ENCODE measurements at places on chromosomes 7 and 10.

DNA sequence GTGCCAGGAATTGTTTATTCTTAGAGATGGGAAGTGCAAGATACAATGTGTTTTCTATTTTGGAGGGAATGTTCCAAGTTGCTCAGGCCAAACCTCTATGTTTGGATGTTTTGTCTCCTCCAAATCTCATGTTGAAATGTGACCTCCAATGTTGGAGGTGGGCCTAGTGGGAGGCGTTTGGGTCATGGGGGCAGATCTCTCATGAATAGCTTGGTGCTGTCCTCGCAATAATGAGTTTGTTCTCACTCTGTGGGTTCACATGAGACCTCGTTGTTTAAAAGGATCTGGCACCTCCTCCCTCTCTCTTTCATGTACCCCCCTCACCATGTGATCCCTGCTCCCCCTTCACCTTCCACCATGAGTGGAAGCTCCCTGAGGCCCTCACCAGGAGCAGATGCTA is 8.3 kb upstream of the GDF10 start:
- no peak for DNase-seq

DNA sequence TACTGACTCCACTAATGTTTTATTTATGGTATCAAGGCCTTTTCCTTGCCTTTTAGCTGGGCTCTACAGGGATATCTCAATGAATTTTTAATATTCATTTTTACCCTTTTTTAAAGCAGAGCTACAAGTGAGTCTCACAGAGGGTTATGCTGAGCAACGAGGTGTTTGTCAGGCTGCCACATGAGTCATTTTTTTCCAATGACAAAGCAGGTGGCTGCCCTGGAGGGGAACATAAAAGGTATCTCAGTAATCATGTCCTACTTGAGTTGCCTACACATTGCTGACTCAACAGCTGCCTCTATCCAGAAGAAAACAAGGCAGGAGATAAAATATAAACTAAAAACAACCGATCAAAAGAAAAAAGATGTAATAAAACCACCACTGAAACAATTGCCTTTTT is 1004.9 kb upstream of the POT1 start:
- DNase-seq = no peak

- peak; percentile 45 for DNase-seq
Measured at GRCh38 chr10:109968953-109969759, 38.6 kb upstream of the ADD3 start.

DNA sequence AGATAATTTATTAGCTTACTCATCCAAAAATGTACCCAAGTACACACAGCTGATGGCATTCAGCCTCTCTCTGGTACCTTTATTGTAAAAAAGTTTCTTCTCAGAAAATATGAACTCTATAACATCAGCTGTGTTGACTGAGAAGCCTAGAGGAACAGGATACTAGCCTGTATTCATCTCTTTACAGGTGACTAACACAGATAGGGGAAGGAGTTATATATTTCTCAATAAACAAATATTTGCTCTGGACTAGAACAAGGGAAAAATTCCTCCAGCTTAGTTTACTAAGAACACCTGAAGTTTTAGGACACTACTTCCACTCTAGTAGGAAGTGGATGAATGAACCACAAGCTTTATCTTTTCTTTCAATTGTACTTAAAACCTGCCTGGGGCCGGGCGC is 67.8 kb downstream of the ZNF248 start:
- DNase-seq = no peak

DNA sequence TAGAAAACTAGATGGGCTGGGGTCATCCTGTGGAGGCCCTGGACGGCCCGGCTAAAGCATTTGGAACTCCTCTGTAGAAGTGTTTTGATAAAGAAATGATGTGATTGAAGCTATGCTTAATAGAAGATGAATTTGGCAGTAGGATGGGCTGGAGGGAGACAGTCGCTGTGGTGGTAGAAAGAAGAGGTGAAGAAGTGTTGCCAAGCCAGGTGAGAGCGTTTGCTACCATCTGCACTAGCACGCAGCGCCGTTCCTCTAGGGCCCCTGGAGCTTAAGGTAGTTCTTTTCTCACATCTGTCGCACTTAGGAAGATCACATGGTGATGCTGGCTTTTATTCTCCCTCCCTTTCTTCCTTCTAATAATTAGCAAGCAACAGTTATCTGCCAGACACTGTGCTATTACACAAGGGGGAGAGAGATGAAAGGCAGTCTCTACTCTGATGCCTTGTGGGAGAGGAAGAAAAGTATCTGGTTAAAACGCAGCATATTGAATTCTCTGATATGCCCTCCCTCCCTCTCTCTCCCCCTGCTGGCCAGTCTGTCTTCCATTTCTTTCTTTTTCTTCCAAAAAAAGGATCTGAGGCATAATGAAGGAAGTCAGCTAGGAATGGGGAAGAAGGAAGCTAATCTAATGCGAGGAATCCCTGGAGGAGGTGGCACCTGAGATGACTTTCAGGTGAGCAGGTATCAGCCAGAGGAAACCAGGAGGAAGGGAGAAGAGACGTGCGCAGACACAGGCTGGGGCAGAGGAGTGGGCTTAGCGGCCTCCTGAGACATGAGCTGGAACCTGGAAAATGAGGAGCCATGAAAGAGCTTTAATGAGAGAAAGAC is 162.3 kb upstream of the KLF14 start:
- DNase-seq = no peak

GRCh38 chr7:92621026-92621540 is 30.9 kb upstream of the FAM133B start:
- peak; percentile 45 for DNase-seq

GRCh38 chr7:159019111-159019510 is 125.6 kb downstream of the VIPR2 start:
- no peak for DNase-seq
